Bronchial smooth muscle cell (primary cell): ENCODE measurements at places on chromosomes 6 and 20. TPM values are rescaled to one million over a fixed set of nuclear protein-coding genes. Genes with fewer than 3 reads are reported as not detected.

The PTGIS gene
- 82.7 and 295 TPM in 2 replicates for total RNA-seq

The BPI gene
- 0.17 and 0.32 TPM in 2 replicates for total RNA-seq

The EGFL8 gene
- 1.6 and 2.4 TPM in 2 replicates for total RNA-seq

The PTPRA gene
- 22.5 and 24.9 TPM in 2 replicates for total RNA-seq

The LY6G6F gene
- not detected in 2 replicates for total RNA-seq

The PACSIN1 gene
- not detected in 2 replicates for total RNA-seq

The C6orf52 gene
- not detected in 2 replicates for total RNA-seq
